ENCODE measurements at places on chromosomes 7 and 10.
A peak's percentile ranks its signal among the peaks of the same experiment; 100 is the strongest.

GRCh38 chr10:110822035-110822711 lies 49.6 kb upstream of the PDCD4 start:
- no peak for DNase-seq

- no peak for DNase-seq
Observed at GRCh38 chr10:44966129-44966815, 6.7 kb downstream of the RASSF4 start.

DNA sequence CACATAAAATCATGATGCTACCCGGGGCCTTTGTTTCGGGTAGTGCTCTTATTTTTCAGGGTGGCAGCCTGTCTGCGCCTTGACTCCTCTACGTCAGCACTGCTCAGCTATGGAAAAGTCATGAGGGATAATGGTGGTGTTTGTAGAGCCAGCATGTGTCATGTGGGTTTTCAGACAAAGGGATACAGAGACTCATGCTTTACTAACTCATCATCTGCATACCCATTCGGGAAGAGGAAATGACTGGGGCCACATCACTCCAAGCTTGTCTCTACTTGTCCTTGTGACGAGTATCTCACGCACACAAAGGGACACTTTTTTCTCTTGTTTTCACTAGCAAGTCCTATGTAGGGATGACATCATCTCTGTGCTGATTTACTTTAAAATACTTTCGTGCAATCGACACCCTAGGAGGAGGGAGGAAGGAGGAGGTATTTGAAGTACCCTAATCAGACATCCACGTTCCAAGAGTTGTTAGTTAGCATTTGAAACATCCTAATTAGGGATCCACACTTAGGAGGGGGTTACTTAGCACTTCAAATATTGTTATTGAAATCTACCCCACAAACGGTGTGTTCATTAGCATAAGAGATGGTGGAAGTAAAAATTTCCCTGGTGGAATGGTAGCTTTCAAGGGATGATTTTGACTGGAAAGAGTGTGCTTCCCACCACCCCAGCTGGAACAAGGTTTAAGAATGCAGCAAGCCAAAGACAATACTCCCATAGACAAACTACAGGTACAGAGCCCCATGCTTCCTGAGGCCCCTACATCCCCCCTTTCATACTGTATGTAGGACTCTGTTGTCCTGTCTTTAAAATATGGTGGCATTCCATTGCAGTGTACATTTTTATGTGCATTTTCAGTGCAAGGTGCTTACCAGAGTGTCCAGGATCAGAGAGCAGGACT lies 52.0 kb downstream of the THNSL1 start:
- DNase-seq, result peak; percentile 87

DNA sequence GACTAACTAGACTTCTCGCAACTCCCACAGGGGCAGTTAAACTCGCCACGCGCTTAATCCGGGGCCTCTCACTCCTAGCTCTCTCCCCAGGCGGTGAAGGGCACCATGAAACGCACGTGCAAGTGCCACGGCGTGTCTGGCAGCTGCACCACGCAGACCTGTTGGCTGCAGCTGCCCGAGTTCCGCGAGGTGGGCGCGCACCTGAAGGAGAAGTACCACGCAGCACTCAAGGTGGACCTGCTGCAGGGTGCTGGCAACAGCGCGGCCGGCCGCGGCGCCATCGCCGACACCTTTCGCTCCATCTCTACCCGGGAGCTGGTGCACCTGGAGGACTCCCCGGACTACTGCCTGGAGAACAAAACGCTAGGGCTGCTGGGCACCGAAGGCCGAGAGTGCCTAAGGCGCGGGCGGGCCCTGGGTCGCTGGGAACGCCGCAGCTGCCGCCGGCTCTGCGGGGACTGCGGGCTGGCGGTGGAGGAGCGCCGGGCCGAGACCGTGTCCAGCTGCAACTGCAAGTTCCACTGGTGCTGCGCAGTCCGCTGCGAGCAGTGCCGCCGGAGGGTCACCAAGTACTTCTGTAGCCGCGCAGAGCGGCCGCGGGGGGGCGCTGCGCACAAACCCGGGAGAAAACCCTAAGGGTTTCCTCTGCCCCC lies 19.5 kb downstream of the WNT8B start:
- peak; percentile 57 for DNase-seq

DNA sequence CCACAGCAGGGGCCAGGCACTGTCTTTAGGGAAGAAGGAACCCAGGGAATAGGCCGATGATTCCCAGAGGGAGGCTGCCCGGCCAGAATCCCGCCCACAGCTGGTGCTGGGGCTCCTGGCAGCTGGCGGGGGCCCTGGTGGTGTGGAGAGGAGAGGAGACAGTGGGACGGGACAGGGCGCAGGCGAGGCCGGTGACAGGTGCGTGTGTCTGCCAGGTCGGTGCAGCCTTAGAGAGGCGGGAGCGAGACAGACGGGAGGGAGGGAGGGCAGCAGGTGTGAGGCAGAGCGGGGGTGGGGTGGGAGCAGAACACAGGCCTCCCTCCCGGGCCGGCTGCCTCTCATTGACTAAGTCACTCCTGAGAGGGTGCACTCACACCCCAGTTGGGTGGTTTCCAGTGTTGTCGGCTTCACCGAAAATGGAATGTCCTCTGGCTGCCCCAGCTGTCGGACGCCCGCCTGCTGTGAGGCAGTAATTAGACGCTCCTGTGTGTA lies 55.2 kb downstream of the ELFN1 start:
- DNase-seq, result no peak

- no peak for DNase-seq
Observed at GRCh38 chr7:39341083-39341482, 225.1 kb upstream of the YAE1 start.

DNA sequence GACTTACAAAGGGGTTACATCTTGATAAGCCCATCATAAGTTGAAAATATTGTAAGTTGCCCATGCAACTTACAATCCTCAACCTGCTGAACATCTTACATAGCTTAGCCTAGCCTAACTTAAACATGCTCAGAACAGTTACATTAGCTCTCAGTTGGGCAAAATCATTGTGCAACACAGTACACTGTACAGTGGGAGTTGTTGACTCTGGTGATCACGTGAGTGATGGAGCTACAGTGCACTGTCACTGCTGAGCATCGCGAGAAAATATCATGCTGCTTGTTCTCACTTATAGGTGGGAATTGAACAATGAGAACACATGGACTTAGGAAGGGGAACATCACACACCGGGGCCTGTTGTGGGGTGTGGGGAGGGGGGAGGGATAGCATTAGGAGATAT lies 214.9 kb upstream of the ZMIZ1 start:
- DNase-seq, result no peak

DNA sequence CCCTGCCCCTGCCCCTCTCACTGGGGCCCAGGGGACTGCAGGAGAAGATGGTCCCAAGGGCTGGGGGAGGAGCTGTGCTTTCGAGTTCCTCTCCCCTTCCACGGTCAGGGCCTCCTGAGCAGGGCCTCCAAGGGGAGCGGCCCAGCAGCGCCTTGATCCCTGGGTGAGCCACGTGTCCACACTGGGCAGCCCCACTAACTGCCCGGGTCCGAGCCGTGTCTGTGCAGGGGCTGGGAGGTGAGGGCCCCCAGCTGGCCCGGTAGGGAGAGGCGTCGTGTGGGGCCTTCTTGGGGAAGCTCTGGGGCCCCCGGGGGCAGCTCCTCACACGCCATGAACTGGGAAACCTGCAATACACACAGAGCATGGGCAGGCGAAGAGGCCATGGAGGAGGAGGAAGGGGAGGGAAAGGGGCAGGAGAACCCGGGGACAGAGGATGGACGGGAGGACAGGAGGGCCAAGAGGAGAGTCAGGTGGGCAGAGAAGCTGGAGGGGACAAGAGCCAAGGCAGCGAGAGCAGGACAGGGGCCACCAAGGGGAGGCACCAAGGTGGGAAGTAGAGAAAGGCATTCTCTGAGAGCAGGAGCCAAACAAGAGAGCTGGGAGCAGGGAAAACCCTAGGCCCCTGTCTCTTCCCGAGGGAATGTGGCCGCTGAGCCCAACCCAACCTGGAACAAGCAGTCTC lies 32.8 kb downstream of the KCNH2 start:
- no peak for DNase-seq

DNA sequence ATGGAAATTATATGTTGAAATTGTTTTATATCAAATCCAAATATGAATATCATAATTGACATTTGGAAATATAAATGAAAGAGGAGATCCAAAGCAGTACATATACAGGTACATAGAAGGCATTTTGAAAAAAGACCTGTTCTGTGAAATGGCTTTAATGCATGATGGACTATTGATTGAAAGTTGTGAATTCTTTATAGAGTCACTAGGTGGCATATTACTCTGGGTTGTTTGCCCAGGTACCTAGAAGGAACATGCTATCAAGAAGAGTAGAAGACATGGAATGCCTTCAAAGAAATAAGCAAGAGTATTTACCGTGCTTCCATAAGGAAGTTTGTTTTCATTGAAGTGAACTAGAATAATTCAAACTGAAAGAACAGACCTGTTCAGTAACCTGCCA lies 160.0 kb upstream of the ANK3 start:
- DNase-seq, result peak; percentile 56

DNA sequence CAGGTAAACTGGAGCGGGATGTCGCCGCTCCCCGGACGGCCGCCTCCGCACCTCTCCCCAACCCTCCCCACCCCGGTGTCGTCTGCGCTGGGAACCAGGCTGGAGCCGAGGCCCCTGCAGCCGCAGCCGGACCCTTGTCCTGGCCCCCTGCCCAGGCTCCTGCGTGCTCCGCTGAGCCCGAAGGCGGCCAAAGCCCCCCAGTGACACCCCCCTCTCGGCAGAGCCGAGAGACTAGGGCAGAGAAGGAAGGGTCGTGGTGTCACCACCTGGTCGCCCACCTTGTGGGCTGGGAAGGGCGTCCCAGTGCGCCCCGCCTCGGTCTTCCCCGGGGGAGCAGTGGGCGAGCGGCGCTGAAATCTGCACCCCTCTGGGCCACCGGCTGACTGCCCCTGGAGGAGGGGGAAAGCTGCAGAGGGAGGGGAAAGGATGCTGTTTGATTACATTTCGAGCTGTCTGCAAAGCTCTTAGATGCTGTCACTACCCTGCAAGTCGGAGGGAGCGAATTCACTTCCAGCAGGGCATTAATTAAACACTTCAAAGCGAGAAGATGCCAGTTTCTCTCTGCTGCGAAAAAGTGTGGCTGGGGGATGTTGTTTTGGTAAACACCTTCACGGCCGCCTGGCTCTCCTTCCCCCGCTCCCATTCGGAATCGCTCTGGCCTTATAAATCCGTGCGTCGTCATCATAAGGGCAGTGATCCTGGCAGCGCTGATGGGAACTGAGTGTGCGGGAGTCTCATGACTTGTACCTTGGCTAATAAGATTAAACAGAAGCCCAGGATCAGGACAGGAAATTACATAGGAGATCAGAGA lies 622 bp downstream of the DYNC1I1 start:
- no peak for DNase-seq

GRCh38 chr7:64890761-64891362 lies 12.2 kb upstream of the ZNF273 start:
- DNase-seq, result no peak

DNA sequence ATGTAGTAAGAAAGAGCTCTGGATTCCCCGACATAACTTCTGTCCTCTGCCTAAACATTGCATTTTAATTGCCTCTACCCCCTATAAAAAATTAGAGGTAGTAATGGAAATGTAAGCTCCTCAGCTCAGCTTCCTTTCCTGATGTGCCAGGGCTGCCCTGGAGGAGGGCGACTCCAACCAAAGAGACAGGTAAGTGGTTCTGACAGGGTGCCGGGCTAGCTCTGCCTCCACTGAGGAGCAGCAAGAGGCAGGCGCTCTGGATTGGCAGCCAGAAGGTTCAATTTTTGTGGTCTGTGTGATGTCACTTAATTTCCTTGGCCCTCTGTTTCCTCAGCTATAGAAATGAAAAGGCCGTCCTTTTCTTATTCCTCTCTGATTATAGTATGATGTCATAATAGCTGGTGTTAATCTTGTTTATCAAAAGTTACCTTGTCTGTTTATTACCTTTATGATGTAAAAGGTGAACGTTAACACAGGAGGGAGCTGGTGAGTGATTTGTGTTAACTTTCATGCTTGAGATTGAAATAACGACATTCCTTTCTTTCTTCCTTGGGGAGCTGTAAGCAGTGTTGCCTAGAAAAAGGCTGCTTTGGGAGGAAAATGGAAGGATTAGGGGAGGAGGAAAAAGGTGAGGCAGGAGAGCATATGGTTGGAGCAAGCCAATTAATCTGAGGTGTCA lies 51.8 kb downstream of the ANLN start:
- no peak for DNase-seq

DNA sequence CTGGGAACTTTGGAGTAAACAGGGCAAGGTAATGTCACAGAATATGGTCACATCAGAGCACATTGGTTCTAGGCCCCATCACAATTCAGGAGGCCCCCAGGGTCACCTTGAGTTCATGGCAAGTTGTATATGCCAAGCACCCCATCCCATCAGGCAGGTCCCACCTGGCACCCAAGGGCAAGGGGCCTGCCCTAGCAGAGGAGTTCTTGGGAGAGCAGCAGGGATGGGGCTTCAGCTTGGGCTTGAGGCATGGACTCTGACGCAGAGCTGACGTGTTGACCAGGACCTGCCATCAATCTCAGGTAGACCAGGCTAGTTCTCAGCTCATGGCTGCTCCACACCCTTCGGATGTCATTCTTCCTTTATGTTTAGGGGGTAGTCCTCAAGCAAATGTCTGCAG lies 20.9 kb downstream of the PLAC9 start:
- DNase-seq, result no peak

- DNase-seq, result peak; percentile 14
Observed at GRCh38 chr7:66697449-66698438, 42.8 kb upstream of the RABGEF1 start.

GRCh38 chr10:73785721-73786511 lies 510 bp downstream of the ZSWIM8 start:
- peak; percentile 54 for DNase-seq

- peak; percentile 58 for DNase-seq
Observed at GRCh38 chr7:120941064-120941463, 9.5 kb upstream of the ING3 start.

DNA sequence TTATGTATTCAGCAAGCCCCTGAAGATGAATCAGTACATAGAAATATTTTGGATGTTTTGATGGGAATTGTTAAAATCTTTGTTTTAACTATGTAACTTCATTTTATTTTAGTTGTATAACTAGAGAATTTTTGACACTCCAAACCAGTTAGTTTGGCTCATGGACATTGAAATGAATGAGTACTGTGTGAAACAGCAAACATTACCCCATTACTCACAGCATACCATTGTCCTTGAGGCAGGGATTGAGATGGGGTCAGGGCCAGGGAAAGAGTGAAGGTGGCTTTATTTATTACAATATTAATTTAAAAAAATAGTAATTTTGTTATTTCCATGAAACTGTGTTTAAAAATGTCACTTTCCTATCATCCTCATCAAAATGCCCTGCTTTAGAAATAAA lies 4.8 kb upstream of the BMPER start:
- DNase-seq, result no peak

- DNase-seq, result no peak
Observed at GRCh38 chr10:79422178-79422892, 23.1 kb downstream of the ZCCHC24 start.

GRCh38 chr7:129955993-129956543 lies 3.3 kb upstream of the UBE2H start:
- DNase-seq, result no peak

- no peak for DNase-seq
Observed at GRCh38 chr10:121092720-121093095, 241.5 kb downstream of the WDR11 start.

- no peak for DNase-seq
Observed at GRCh38 chr7:50312250-50313162, 8.0 kb downstream of the IKZF1 start.

Measured in RKO (cell line).